ENCODE measurements at places on chromosomes 3 and 15. TPM values are rescaled to one million over a fixed set of nuclear protein-coding genes. Genes with fewer than 3 reads are reported as not detected.

DNA sequence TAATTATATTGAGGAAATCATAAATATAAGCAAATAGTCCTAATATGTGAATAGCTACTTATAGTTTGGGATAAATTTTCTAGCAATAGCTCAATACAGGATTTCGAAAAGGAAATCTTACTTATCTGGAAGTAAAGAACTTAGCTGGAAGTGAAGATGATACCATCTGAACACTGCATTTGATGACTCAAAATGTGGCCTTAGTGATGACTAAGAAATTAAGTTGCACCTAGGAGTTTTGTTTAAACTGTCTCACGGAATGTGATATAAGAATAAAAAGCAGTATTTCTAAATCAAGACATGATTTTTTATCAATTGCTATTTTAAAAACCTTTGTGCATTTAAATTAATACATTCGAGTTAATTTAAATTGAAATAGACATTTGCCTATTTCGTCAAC lies 91.2 kb downstream of the EOMES start:
- peak; percentile 79 for DNase-seq

Gene TUSC2
- 23.3 TPM for total RNA-seq

- DNase-seq, result no peak
Observed at GRCh38 chr15:70274908-70275307, 177.2 kb upstream of the TLE3 start.

Gene VPS39
- 22.6 TPM for total RNA-seq

DNA sequence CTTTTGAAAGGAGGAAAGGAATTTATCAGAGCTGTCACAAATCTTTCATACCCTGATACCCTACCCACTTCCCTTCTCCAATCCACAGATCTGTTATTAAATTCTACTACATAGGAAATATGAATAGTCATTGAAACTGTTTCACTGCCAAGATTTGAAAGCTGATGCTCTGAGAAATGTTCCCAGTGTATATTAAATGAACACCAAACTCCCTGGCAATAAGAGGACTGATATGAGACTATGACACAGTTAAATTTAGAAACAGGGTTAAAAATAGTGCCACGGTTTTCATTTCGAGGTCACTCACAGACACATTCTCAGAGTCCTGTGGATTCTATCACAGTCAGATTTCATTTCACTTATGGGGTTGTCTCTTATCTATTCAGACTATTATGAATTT lies 27.2 kb upstream of the GBE1 start:
- DNase-seq, result no peak

Gene UTS2B
- not detected for total RNA-seq

DNA sequence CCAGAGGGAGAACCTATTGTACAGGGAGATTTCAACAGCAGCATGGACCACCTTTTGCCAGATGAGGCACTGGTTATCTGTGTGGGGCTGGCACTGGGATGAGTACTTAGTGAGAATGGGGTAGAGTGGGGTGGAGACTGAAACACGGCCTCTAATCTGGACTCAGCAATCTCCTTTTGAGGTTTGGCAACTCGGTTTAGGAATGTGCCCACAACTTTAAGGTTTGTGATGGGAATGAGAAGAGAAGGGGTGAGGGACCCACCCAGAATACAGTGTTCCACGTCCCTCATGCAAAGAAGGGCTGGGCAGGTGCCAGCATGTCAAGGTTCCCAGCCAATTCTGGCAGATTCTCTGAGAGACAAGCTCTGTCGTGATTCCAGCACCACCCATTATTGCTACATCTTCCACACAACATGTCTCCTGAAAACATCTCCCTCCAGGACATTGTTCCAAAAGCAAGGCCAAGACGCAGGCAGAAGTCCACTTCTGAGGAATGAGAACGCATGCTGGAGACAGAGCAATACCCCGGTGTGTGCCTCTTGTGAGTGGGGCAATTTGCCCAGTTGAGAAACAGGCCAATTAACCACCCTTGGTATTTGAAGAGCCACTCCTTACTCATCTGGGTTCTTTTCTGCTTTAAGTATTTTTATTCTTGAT lies 37.5 kb upstream of the CCR4 start:
- peak; percentile 85 for DNase-seq

Gene TUSC7
- not detected for total RNA-seq

DNA sequence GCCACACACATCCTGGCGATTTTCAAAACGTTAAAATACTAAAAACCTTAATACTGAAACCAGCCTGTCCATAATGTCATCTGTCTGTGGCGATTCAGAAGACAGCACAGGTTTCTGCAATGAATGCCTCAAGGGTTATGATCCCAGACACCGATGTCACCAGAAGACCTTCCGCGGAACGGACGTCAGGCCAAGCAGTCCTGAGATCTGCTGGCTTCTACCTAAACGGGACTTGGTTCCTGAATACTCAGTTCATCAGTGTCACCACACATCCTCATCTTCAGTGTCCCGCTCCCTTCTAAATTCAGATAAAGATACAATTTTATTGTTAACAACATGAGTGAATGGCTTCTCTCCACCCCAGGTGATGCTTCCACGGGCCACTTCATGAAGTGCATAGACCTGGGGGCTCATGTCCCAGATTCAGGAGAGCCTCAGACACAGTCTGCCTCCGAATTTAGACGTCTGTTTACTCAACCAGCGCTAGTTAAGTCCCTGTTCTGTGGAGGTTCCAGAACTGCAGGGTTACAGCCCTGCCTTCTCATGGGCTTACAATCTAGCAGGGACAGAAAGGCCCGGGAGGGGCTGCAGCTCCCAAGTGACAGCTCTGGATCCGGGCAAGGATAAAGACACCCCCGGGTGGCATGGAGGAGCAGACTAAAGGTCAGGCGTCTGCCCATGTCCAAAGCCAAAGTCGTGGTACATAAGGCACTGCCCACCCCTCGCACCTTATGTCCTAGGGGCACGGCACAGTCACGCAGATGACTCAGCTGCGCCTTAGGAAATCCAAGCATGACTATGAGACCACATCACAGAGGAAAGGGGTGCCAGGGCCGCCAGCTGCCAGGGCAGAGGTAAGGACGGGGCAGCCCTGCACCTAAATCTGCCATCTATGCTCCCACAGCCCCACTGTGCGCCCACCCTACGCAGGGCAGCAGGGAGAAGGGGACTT lies 75.9 kb downstream of the VGLL4 start:
- peak; percentile 71 for DNase-seq

DNA sequence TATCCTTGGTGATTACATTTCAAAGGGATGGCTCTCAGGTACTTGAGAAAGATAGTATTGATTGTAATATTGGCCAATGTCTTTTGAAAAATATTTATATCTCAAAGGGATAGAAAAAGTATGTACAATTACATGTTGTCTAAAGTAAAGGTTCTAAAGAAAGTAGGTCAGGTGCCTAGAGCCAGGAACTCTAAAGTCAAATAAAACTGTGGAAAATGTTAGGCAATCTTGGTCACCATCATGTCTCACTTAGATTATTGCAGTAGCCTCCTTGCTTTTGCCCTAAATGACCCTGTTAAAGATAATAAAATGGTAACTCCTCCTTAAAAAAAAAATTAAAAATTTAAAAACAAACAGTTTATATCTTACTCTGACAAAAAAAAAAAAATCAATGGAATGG lies 198.5 kb upstream of the ARPP21 start:
- no peak for DNase-seq

Gene BCL2A1
- 0.38 TPM for total RNA-seq

Gene SKOR1
- under 0.01 TPM for total RNA-seq

DNA sequence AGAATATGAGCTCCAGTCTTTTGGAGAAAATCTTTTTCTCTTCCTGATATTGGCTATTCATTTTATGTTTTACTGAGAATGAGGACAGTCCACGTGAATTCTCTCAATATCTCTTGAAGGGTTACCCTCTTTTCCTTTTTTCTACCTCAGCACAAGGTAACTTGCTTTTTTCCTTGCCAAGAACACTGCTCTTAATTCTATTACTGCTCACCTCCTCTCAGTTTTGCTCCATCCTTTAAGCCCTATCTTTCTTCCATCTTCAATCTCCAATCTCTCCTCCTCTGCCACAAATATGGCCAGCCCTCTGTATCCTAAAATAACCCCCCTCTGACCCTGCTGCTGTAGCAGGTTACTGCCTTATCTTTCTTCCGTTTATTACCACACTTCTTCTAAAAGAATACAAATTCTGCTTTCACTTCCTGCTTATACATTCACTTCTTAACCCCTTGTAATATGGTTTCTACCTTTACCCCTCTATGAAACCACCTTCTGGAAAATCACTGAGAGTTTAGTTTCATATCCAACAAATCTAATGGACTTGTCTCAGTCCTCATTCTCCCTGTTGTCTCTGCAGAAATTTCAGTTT lies 89.0 kb downstream of the NFKBIZ start:
- DNase-seq, result no peak

- DNase-seq, result peak; percentile 98
Observed at GRCh38 chr15:71337197-71337845, 222.1 kb downstream of the THSD4 start.

DNA sequence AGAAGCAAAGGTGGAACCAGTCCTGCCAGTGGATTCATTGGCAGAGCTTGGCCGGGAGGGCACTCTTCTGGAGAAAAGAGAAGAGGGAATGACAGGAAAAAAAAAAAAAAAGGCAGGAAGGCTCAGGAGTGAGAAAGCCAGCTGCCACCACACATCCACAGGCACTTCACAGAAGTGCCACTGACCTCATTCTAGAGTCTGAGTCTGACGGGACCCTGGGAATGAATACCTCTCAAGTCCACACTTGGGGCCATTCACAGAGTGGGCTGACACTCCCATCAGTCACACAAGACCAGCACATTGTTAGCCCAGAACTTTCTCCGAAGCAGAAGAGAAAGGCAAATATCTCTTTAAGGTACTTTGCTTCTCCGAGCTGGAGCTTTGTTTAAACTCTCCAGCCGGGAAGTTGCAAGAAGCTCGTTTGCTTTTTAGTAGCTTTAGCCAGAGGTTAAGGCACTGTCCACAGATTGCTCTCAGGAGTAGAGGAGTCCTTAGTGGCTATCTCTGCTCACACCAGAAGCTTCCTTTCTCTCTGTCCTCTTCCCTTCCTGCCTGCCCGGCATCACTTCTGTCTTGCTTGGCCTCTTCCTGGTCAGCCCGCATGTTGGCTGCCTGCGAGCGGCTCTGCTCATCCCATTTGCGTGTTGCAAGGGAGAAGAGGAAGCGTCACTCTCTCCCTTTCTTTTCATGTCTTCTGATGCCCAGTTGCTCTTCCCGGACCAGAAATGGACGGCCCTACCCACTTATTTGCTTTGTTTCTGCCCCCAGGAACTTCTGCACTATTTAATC lies 53.8 kb downstream of the CMTM6 start:
- no peak for DNase-seq

DNA sequence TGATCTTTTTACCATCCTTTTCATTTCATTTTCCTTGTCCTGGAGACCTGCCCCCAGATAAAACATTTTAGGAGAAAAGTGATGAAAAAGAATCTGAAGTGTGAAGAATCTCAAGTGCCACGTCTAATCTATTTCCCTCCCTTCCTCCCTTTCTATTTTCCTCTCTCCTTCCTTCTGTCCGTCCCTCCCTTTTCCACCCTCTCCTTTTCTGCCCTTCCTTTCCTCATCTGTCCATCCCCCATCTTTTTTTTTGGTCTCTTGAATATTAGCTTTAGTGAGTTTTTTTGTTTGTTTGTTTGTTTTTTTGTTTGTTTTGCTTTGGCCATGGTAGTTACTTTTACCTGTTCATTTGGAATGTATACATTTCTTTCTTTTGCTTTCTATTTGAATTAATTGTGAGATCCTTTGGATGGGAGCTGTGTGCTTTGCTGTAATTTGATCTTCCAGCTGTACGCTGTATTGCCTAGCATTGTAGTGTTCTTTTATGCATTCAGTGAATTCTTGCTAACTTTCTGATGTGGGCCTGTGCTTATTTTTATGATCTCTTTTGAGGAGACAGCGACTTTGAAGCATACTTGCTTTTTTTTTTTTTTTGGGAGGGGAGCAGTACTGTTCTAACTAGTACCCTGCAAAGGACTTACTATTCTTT lies 19.2 kb downstream of the CDIN1 start:
- DNase-seq, result no peak

DNA sequence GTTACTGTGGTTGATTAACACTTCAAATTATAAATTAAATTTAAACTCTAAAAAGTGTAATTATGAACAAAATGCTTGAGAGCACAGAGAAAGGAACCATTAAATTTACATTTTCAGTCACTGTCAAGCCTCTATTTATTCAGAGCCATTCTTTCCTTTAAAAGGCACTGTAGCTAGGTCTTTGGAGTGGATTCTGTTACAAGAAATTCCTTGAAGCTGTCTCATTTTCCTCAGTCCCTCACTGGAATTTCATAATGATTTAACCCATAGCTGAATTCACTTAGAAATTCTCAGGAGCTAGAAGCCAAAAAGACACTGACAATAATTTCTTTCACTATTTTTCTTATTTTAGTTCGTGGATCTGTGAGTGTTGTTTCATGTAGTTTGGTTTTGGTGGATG lies 81.2 kb upstream of the TCF12 start:
- DNase-seq, result peak; percentile 8

GRCh38 chr15:90967206-90967605 lies 12.5 kb downstream of the RCCD1 start:
- DNase-seq, result peak; percentile 82

Gene RNU5B-1
- total RNA-seq, result not detected

Gene ILDR1
- 1.6 TPM for total RNA-seq

- peak; percentile 30 for DNase-seq
Observed at GRCh38 chr3:189096092-189096491, 75.7 kb upstream of the TPRG1 start.

DNA sequence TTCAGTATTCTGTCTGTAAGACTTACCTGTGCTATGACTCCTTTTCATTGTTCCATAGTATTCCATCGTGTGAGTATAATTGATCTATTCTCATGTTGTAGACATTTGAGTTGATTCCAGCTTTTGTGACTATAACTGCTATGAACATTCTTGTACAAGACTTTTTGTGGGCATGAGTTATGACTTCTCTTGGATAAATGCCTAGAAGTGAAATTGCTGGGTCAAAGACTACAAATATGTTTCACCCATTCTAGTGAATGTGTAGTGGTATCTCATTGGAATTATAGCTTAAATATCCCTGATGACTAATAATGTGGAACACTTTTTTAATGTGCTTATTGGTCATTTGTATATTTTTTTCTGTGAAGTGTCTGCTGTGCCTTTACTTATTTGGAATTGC lies 27.6 kb upstream of the NPHP3 start:
- DNase-seq, result no peak

Gene AMT
- total RNA-seq, result 2.2 TPM

Gene DPPA4
- not detected for total RNA-seq

Gene UQCC5
- total RNA-seq, result 0.79 TPM

Gene P2RY12
- not detected for total RNA-seq

DNA sequence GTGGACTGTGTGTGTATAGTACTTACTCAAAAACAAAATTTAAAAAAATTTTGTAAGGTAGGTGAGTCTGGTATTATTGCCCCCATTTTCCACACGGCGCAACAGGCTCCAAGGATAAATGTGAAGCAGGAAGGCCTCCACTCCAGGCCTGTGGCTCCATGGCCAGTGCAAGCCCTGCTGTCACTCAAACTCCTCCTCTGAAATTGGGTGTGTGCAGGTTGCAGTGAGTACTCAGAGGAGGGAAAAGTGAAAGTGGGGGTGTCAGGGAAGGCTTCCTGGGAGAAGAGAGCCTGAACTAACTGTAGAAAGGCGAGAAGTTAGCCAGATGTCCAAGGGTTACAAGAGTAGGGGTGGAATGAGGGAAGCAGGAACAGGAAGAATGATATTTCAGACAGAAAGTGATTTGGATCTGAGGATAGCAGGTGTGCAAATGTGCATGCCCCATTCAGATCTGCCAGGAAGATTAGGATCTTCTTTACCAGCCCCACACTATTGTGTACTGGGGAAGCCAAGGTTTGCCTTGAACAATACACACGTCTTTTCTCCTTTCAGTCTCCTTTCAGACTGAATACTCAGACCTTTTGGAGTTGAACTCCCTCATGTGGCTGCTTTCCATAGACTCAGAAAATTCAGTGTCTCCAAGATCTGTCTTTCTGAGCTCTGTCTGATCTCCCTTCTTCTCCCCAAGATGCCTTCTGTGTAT lies 48.7 kb upstream of the RYK start:
- no peak for DNase-seq

All from bronchial epithelial cell (primary cell).